ENCODE measurements at places on chromosomes 16 and 17. TPM values are rescaled to one million over a fixed set of nuclear protein-coding genes. Genes with fewer than 3 reads are reported as not detected.

GPRC5B gene
- total RNA-seq = 3.4 TPM

FBXW10 gene
- 0.11 TPM for total RNA-seq

NHLRC4 gene
- 0.33 TPM for total RNA-seq

RND2 gene
- 0.33 TPM for total RNA-seq

DPEP2 gene
- total RNA-seq = not detected

HBA2 gene
- not detected for total RNA-seq

SNAI3 gene
- not detected for total RNA-seq

ADCY9 gene
- 23.9 TPM for total RNA-seq

KRT33B gene
- not detected for total RNA-seq

HSD11B2 gene
- not detected for total RNA-seq

NLK gene
- total RNA-seq = 20.3 TPM

C17orf113 gene
- 0.87 TPM for total RNA-seq

KRT40 gene
- not detected for total RNA-seq

RNF166 gene
- total RNA-seq = 11.1 TPM

ASPA gene
- total RNA-seq = not detected

ACE gene
- 0.39 TPM for total RNA-seq

ANKRD13B gene
- total RNA-seq = 13.3 TPM

CKLF gene
- total RNA-seq = 70.3 TPM

NDRG4 gene
- 12.6 TPM for total RNA-seq

KRT23 gene
- 1.4 TPM for total RNA-seq

CA10 gene
- total RNA-seq = not detected

GRAPL gene
- total RNA-seq = not detected

CCL5 gene
- not detected for total RNA-seq

RBFOX1 gene
- total RNA-seq = not detected

KRT12 gene
- not detected for total RNA-seq

PMFBP1 gene
- 0.39 TPM for total RNA-seq

DNASE1 gene
- total RNA-seq = 29.8 TPM
